ENCODE measurements at places on chromosomes 3 and 15. TPM values are rescaled to one million over a fixed set of nuclear protein-coding genes. Genes with fewer than 3 reads are reported as not detected.

DNA sequence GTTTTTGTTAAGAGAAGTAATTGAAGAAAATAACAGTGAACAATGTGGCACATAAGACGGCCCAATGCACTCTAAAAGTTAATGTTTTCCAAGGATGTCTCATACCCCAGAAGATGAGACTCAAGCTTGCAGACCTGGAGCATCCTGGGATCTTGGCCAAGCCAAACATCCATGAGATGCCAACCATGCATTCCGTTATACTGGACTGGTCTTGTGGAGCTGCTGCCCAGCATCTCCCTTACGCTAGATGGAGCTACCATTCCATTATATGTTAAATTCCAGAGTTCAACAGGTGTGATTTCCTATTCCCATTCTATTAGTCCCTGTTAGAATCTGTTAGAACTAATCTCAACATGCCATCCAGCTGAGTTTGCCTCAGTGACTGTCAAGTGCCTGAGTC, 181.8 kb downstream of the PDCD6IP start:
- H3K27me3 ChIP-seq: no peaks in the 10 kb centered on the region
- no peak overlapping the region for H3K4me3 ChIP-seq
- peaks cover 12% of the 10 kb centered on the region for H3K36me3 ChIP-seq

DNA sequence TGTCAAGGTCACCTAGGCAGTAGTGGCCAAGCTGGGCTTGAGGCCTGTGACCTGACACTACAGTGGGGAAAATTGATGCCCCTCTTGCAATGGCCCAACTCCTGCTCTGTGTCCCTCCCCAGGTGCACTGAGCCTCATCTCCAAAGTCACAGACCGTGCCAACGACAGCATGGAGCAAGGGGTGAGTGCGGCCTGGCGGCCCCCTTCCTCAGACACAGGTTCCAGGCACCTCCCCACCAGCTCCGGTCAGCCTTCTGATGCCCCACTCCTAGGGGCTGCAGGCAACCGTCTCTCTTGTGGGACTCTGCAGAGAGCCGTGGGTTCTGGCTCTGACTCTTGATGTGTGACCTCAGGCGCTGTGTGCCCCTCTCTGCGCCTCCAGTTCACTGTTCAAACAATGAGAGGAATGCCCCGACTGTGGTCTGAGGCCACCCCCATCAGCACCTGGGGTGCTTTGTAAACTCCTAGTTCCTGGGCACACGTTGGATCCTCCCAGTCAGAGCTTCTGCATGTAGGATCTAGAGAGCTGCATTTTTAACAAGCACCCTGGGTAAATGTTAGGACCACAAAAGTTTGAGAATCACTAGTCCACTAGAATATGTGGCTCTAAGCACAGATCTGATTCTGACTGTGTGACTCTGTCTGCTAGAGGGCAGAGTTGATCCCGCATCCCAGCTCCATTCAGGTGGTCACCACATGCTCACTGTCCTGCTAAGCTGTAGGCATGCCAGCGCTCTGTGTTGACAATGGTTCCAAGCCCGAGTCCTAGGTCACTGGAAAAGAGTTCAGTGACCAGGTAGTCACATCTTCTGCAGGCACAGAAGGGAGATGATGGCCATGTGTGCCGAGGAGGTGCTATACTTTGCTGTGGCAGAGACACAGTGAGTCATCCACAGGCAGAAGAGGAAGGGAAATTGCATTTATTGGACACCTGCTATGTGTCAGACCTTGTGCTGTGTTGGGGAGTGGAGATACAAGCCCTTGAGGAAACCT, 46.2 kb upstream of the NR2C2 start:
- DNase-seq: no peak
- H3K27me3 ChIP-seq: peaks cover 47% of the 10 kb centered on the region
- H3K4me1 ChIP-seq: no peaks in the 10 kb centered on the region
- H3K27ac ChIP-seq: no peak overlapping the region
- peaks cover 3% of the 10 kb centered on the region for H3K36me3 ChIP-seq
- H3K4me3 ChIP-seq: no peak overlapping the region

DNA sequence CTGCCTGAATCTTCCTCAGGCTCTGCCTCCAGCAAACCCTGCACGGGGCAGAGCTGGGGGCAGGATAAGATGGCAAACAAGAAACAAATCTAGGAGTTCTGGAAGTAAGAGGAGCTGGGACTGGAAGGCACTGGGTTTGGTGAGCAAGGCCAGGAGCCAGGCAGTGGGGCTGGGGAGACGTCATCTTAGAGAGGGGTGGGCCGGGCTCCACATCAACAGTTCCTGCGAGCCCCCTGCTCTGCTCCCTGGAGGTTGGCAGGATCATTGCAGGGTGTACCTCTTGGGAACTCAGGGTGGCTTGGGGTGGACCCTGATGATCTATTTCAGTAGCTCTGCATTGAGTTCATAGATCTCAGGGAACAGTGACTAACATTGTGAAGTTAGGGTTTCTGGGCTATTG, 87.3 kb upstream of the PRR23E start:
- H3K4me3 ChIP-seq: no peak overlapping the region
- no peak for DNase-seq
- no peaks in the 10 kb centered on the region for H3K36me3 ChIP-seq
- H3K4me1 ChIP-seq: no peaks in the 10 kb centered on the region
- no peak overlapping the region for H3K27ac ChIP-seq

DNA sequence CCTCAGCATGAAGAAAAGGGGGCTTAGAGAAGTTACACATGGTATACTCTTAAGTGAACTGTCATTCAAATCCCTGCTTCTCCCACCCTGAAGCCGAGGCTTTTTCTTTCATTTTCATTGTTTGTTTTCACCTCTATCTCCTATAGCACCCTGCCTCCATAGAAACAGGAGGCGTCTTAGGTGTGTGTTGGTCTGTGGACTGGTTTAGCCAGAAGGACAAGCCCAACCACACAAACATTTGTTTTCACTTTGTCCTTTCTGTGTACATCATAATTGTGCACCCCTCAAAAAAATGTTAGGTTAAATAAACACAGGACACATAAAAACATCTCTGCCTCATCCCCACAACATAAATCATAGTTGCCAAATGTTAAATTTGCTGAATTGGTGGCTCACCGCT, 73.3 kb upstream of the UBE2E2 start:
- H3K27ac ChIP-seq: no peak overlapping the region
- no peak overlapping the region for H3K4me3 ChIP-seq
- H3K27me3 ChIP-seq: peaks cover 25% of the 10 kb centered on the region
- peaks cover 2% of the 10 kb centered on the region for H3K36me3 ChIP-seq
- DNase-seq: no peak

- peaks cover 10% of the 10 kb centered on the region for H3K36me3 ChIP-seq
- no peak overlapping the region for H3K4me3 ChIP-seq
- H3K27ac ChIP-seq: no peak overlapping the region
- H3K4me1 ChIP-seq: peaks cover 6% of the 10 kb centered on the region
- DNase-seq: no peak
Measured at GRCh38 chr3:53174346-53175250, 13.6 kb downstream of the PRKCD start.

GRCh38 chr3:129475863-129476262, 35.8 kb downstream of the IFT122 start:
- no peaks in the 10 kb centered on the region for H3K27me3 ChIP-seq
- no peak for DNase-seq
- peaks cover 5% of the 10 kb centered on the region for H3K4me1 ChIP-seq
- H3K4me3 ChIP-seq: no peak overlapping the region
- H3K27ac ChIP-seq: no peak overlapping the region

- H3K4me3 ChIP-seq: no peak overlapping the region
- H3K27me3 ChIP-seq: no peaks in the 10 kb centered on the region
- peaks cover 7% of the 10 kb centered on the region for H3K4me1 ChIP-seq
- H3K36me3 ChIP-seq: peaks cover 19% of the 10 kb centered on the region
- no peak for DNase-seq
Measured at GRCh38 chr3:48460517-48460902, 14.0 kb downstream of the ATRIP start.

GRCh38 chr15:93043621-93044300, 45.2 kb downstream of the RGMA start:
- H3K36me3 ChIP-seq: peaks cover 30% of the 10 kb centered on the region
- H3K27ac ChIP-seq: no peak overlapping the region
- H3K4me1 ChIP-seq: no peaks in the 10 kb centered on the region
- no peaks in the 10 kb centered on the region for H3K27me3 ChIP-seq
- no peak overlapping the region for H3K4me3 ChIP-seq

DNA sequence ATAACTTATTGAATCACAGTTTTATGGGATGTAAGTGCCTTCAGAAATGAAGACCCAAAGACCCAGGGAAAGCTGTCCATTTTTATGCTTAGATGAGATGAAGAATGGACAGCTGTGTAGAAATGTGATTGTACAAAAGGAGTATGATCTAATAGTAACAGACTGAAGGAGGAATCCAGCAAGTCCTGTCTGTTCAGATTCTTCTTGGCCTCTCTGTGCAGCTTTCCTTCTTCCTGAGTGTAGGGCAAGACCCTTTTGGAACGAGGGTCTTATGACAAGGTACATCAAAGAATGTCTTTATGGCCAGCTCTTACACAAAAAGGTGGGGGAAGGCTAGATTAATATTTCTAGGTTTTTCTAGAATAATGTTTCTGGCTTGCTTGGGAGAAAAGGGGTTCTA, 1.4 kb upstream of the KIF23 start:
- no peaks in the 10 kb centered on the region for H3K27me3 ChIP-seq
- H3K27ac ChIP-seq: peak overlapping the region; percentile 2
- no peak overlapping the region for H3K4me3 ChIP-seq
- H3K4me1 ChIP-seq: peaks cover 48% of the 10 kb centered on the region

DNA sequence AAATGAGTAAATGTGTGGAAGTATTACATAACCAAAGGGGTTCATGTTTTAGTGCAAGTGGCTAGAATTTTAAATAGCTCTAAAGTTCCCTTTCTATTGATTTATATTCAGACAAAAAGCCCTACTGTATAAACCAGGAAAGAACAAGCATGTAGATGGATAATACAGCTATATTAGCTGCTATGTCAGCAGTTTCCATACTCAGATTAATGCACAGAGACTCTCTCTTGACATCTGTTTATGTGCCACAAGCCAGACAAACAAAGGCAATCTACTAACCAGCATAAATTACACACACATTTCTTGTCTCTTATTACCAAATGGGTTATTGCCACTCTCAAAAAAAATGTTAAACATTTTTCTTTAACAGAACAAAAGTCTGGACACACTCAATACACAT, 760.1 kb upstream of the NECTIN3 start:
- no peak overlapping the region for H3K4me3 ChIP-seq
- H3K4me1 ChIP-seq: no peaks in the 10 kb centered on the region
- H3K36me3 ChIP-seq: no peaks in the 10 kb centered on the region
- DNase-seq: no peak
- H3K27ac ChIP-seq: no peak overlapping the region

- peaks cover 5% of the 10 kb centered on the region for H3K36me3 ChIP-seq
- H3K4me3 ChIP-seq: no peak overlapping the region
- H3K27ac ChIP-seq: no peak overlapping the region
- DNase-seq: no peak
- H3K27me3 ChIP-seq: peaks cover 13% of the 10 kb centered on the region
- H3K4me1 ChIP-seq: peaks cover 8% of the 10 kb centered on the region
Measured at GRCh38 chr3:176799675-176800074, 397.6 kb downstream of the TBL1XR1 start.

- no peaks in the 10 kb centered on the region for H3K4me1 ChIP-seq
- H3K27ac ChIP-seq: no peak overlapping the region
- DNase-seq: no peak
Measured at GRCh38 chr3:34312684-34313083, 514.3 kb downstream of the PDCD6IP start.

- no peak overlapping the region for H3K4me3 ChIP-seq
- H3K36me3 ChIP-seq: peaks cover 1% of the 10 kb centered on the region
- no peaks in the 10 kb centered on the region for H3K27me3 ChIP-seq
Measured at GRCh38 chr15:38389924-38390542, 63.9 kb upstream of the FAM98B start.

GRCh38 chr3:149662240-149662887, 4.5 kb upstream of the WWTR1 start:
- no peak overlapping the region for H3K27ac ChIP-seq
- peaks cover 25% of the 10 kb centered on the region for H3K4me1 ChIP-seq
- no peak for DNase-seq
- H3K4me3 ChIP-seq: no peak overlapping the region
- peaks cover 1% of the 10 kb centered on the region for H3K36me3 ChIP-seq

DNA sequence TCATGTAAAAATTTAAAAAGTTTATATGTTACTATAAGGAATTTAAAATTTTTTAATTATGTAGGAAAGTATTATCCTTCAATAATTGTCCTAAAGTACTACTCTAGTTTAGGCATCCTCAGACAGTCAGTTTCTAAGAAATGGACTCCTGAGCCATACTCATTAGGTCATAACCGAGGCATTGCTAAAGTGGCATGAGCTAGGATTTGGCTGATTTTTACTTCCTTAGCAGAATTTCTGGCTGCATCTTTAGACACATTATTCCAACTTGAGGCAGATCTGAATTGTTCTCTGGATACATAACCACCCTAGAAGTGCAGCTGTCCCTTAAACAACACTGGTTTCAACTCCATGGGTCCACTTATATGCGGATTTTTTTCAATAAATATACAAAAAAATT, 38.3 kb downstream of the IFT57 start:
- H3K4me1 ChIP-seq: peaks cover 26% of the 10 kb centered on the region
- no peak overlapping the region for H3K4me3 ChIP-seq

ONECUT1 gene
- 0.15 TPM for total RNA-seq

GP9 gene
- not detected for total RNA-seq

GOLGA6A gene
- total RNA-seq: 0.12 TPM

XYLB gene
- 4.7 TPM for total RNA-seq

CD80 gene
- total RNA-seq: not detected

WDR72 gene
- not detected for total RNA-seq

TIMP4 gene
- 31.3 TPM for total RNA-seq

DISP2 gene
- 2.2 TPM for total RNA-seq

CLDN16 gene
- total RNA-seq: not detected

DPPA2 gene
- not detected for total RNA-seq
